NAMALWA (cell line): ENCODE measurements at places on chromosomes 12 and 14.

- no peak for DNase-seq
These were observed 23.1 kb downstream of the RASSF8 start for GRCh38 chr12:25981597-25981996.

- no peak for DNase-seq
These were observed 88.4 kb downstream of the CAND1 start for GRCh38 chr12:67357376-67358125.

GRCh38 chr12:100703337-100703736 lies 91.2 kb upstream of the ANO4 start:
- no peak for DNase-seq

DNA sequence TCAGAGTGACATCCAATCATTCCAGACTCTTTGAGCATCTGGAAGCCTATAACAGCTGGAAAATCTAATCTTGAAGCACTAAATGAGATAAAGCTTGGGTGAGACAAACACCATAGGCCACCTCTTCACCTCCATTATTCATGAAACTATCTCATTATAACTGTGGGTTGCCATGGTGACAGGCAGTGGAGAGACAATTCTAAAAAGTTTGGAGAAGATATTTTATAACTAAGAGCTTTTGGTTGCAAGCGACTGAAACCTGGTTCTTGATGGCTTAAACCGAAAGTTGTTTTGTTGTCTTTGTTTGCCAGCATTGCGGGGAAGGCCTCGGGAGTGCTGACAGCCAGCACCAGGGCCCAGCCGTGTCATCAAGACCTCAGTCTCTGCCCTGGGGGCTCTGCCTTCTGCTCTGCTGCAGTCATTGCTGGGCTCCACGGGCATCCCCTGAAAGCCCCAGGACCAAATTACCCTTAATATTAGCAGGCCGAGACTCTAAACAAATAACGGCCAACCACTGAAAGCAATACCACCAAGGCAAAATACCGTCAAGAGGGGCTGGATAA lies 353.6 kb upstream of the SFSWAP start:
- DNase-seq = no peak

- DNase-seq = no peak
These were observed 77.4 kb downstream of the OTOGL start for GRCh38 chr12:80176706-80177105.

- no peak for DNase-seq
These were observed 344.9 kb downstream of the FSCB start for GRCh38 chr14:44162197-44162596.

DNA sequence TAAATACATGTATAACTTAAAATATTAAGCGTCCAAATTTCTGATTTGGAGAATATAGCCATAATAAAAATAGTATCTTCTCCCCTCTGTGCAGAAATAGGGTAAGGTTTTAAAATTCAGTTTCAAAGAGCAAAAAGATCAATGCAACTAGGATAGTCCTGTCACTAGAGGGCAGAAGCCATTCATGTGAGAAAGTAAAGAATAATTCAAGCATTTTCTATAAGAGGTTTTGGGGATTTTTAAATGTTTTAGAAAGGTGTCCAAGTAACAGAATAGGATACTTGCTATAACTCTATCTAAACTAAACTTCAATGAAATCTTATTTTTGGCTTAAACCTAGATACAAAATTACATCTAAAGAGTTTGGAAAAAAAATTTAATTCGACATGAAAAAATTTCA lies 50.3 kb downstream of the ADAMTS20 start:
- peak; percentile 45 for DNase-seq

- DNase-seq = no peak
These were observed 33.6 kb downstream of the CCDC91 start for GRCh38 chr12:28223858-28224257.

GRCh38 chr14:92654239-92654901 lies 94.1 kb downstream of the LGMN start:
- DNase-seq = no peak

DNA sequence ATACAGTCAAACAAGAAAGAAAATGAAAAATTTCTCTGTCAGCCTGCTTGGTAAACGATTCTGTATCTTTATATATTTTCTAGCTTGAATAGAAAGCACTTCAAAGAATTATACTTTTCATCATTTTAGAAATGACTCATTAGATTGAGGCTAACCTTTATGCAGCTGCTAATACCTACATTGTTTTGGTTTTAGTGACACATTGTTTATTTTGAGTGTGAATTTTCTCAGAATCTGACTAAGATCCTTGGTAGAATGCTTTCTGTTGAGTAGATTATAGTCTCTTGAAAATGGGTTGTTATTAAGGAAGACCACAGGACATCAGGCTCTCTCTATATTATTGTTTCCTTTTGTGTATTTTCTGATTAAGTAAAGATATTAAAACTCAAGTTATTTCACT lies at the start of gene PMCH:
TSS of gene PMCH (minus strand) at position 45 of the 400 bp plus-strand sequence. CDS start 63 bp downstream, outside the sequence.
- DNase-seq = no peak

GRCh38 chr14:34164162-34164864 lies 213.4 kb upstream of the EGLN3 start:
- DNase-seq = no peak

- no peak for DNase-seq
These were observed 34.8 kb downstream of the STX2 start for GRCh38 chr12:130804216-130804615.

- DNase-seq = no peak
These were observed 28.2 kb downstream of the EEA1 start for GRCh38 chr12:92900941-92901340.

GRCh38 chr14:31827325-31827724 lies 249.8 kb upstream of the ARHGAP5 start:
- no peak for DNase-seq

DNA sequence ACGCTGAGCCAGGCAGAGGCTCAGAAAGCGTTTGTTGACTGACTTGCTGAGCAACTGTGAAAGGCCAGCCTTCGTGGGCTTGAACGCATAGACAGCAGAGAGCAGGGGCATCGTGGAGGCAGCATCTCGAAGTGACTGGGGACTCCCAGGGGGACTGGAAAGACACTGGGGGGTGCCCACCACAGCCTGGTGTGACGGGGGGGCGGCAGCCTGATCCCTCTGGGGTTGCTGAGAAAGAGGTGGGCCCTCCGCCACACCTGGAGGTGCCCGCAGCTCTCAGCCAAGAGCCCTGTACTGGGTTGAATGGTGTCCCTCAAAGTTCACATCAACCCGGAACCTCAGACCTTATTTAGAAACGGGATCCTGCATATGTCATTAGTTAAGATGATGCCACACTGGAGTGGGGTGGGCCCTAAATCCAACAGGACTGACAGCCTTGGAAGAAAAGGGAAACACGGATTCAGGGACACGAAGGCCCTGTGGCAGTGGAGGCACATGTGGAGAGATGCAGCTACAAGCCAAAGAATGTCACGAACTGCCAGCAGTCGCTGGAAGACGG lies 84.6 kb downstream of the RFLNA start:
- no peak for DNase-seq

DNA sequence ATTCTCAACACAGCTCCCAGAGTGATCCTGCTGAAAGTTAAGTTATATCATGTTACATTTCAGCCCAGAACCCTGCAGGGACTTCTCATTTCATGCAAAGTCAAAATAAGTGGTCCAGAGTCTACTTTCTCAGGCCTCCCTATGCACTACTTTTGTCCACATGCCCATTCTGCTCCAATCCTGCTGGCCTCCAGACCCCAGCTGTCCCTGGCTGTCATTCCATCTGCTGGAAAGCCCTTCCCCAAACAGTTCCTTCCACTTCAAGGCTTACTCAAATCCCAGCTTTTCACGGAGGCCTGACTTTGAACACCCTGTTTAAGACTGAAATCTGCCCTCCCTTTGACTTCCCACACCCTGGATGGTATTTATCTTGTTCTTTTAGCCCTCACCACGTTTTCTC lies 109.8 kb upstream of the DNM1L start:
- DNase-seq = no peak

DNA sequence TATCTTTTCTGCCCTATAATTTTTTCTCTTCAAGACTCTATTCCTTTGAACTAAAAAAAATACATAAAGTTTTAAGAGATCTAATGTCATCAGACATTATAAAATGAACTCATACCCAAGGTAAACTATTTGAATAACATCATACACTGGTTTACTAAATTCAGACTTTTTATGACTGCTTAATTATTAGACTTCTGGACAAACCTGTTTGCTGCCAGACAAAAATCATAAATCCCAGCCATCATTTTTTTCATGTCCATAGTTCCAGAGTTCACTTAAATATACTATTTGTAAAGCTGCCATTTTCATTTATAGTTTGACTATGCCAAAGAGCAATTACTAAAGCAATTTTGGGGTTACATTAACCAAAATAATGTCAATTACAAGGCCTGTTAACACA lies 34.0 kb downstream of the USP44 start:
- DNase-seq = no peak

DNA sequence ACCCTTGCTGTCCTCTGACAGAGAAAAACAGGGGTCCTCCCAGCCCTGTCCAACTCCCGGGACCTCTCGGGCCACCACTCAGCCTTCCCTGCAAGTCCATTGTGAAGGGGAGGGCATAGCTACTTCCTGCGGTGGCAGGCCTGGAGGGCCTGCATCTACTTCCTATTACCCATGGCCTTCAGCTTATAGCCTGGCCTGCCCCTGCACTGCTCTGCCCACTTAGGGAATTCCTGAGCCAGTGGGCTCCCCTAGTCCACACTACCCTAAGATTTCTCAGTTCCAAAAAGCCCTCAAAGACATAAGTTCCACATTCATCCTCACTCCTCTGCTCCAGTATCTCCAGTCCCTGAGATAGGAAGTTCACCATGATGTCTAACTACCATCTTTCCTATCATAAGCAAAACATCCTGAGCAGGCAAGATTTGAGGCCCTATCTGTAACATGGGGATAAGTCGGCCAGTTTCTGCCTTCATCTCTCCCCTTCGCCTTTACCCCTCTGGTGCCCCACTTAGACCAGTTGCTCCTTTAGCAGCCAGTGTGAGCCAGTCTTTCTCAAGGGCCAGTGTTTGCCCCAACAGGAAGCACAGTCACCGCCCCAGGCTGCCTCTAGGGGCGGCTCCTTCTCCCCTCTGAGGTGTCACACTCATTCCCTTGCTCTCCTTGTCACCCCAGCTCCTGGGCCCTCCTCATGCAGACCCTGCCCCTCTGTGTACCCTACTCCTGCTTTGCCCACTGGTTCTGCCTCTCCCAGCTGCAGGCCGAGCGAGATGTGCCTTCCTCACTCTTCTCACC lies 10.9 kb downstream of the HDAC7 start:
- peak; percentile 74 for DNase-seq

DNA sequence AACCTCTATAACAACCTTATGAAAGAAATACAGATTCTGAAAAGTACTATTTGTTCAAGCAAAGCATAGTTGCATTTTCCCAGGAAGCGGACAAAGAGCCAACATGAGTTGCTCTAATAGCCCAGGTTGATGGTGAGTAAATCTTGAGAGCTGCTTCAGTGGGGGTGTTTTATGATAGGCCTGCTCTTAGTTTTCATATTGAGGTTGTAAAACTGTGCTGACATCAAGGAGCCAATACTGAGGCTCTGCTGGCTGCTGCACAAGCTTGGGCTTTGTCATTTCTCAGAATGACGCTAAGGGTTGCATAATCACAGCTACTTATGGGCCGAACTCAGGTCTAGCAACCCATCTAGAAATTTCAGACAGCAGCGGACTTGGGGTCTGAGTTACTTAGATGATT lies 11.5 kb downstream of the TBC1D30 start:
- no peak for DNase-seq

DNA sequence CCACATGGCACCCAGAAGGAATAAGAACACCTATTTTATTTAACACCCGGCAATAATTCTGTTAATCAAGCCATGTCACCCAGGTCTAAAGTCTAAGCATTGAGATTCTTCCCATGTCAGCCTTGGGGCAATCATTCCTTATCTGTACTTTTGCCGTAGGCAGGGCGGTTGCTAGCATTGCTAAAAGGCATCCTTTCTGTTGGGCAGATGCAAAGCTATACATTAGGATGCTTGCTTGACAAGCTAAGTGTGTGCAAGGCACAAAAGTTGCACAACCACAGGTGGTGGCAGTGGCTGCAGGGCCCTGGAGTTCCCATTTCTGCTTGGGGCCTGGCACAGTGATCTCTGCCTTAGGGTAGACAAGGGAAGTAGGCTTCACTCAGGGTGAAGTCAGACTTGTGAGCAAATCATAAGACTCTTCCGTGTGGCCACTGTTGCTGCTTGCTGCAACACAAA lies 12.5 kb upstream of the GALNT6 start:
- DNase-seq = no peak

DNA sequence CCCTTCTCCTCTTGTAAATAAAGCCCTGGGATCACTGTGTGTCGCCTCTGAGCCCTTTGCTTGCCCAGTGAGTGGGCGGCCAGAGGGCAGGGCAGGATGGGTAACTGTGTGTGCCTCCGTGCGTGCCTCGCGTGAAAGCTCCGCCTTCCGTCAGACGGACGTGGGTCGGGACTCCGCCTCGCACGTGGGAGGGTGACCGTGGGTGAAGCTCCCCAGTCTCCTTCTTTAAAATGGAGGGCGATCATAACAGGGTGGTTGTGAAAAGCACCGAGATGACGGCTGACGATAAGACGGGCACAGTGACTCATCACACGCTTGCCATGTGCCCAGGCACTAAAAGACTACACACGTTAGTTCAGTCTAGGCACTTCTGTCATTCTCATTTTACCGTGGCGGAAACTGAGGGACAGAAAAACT lies 9.2 kb downstream of the PHB2 start:
- DNase-seq = no peak

DNA sequence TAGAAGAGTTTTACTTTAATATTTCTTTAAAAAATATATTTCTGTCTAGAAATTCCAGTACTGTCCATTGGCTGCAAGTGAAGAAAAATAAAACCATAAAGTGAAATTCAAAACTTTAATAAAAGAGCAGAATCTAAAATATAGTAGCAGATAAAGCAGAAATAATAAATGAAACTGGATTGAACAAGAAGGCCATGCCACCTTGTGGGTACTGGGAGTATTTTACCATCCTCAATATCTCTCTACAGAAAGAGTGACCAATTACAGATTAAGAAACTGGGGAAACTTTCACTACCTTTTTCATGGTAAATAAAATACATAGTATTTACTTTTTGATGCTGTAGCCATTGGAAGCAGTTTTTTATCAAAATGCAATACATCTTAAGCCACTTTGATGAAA lies 220.5 kb downstream of the BCAT1 start:
- DNase-seq = peak; percentile 72

DNA sequence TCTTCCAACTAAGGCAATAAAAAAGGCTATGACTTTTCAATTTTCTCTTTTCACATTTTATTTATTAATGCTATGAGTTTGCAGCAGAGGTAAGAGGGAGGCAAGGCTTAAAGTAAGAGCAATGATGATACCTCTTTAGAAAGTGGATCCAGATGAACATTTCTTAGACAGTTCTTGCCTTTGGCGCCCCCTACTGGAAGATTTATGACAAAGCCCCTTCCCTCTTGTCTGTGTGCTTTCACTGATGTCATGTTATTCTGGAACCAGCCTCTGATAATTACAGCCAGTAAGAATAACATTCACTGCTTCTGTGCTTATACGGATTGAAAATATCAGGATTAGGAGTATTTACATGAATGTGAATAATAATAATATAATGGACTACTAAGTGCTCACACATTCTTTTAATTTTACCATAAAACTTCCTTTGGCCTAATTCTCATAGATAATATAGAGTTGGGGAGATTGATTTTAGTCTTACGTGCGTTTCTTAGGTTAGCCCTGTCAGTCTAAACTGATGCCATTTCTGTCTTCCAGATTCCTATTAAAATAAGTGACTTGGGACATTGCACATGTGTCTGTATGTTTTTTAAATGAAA lies 1929.9 kb upstream of the SEL1L start:
- DNase-seq = peak; percentile 74
